Activated T-cell treated with anti-CD3 and anti-CD28 coated beads, Interleukin-2, amount 50 U/mL, for 4 hours (primary cell): ENCODE measurements at places on chromosomes 12 and 14. TPM values are rescaled to one million over a fixed set of nuclear protein-coding genes. Genes with fewer than 3 reads are reported as not detected.

DNA sequence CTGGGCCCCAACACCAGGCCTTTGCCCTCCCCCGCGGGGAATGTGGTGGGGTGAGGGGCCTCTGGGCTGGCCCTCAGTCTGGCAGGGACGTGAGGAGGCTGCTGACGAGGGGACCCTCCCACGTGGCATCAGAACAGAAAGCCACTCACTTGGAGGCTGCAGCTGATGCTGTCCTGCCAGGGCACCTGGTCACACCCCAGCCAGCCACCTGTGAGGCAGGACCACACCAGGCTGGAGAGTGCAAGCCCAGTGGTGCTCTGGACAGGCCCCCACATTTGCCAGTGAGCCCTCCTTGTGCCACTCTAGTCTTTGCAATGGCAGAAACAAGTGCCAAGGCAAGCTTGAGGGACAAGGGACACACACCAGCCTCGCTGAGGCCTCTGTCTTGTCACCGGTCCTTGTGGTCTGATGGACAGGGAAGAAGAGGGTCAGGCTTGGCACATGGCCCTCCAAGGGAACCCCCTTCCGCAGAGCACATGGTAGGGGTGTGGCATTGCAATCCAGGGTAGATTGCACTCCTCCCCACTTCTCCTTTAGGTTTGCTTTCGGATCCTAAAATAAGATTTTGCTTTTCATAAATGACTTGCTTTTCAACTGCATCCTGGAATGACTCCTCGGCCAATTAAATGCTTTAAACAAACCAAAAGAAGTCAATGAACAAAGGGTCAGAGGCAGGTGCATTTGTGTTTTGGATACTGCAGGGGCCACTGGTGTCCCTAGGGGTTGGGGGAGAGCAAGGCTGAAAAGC, 53.7 kb downstream of the CCDC88C start:
- DNase-seq = no peak

Gene REP15
- total RNA-seq = 0.38 TPM

Gene MSI1
- total RNA-seq = 0.25 TPM

Gene LRRC10
- total RNA-seq = not detected

Gene DNAI7
- total RNA-seq = not detected

Gene SLCO1B1
- not detected for total RNA-seq
